ENCODE measurements at places on chromosomes 12 and 14. TPM values are rescaled to one million over a fixed set of nuclear protein-coding genes. Genes with fewer than 3 reads are reported as not detected.

- H3K4me3 ChIP-seq, result no peak overlapping the region
- no peaks in the 10 kb centered on the region for H3K27me3 ChIP-seq
- DNase-seq, result no peak
- peaks cover 33% of the 10 kb centered on the region for H3K4me1 ChIP-seq
- no peaks in the 10 kb centered on the region for H3K36me3 ChIP-seq
Measured at GRCh38 chr14:52352061-52352491, 38.0 kb downstream of the PTGER2 start.

- H3K27ac ChIP-seq, result no peak overlapping the region
- no peak overlapping the region for H3K4me3 ChIP-seq
- no peaks in the 10 kb centered on the region for H3K27me3 ChIP-seq
- DNase-seq, result no peak
Measured at GRCh38 chr14:94989417-94989816, 167.9 kb downstream of the DICER1 start.

DNA sequence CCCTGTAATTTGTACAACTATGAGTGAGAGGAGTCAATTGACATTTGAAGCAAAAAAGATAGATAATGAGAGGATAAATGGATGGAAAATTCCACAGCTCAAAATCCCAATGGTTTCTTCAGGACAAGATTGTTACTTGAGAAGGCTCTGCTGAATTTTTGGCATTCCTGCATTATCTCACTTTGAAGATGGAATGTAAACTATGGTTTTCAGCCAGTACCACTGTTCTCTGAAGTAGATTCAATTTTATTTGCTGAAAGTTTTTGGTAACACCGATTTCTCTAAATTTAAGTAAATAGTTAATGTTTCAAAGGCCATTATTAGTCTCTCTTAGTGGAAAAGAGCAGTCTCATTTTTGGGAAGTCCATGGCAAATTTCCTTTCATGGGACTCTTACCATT lies 121.9 kb upstream of the SLC38A2 start:
- no peaks in the 10 kb centered on the region for H3K27me3 ChIP-seq
- peak; percentile 92 for DNase-seq
- no peak overlapping the region for H3K4me3 ChIP-seq
- H3K36me3 ChIP-seq, result no peaks in the 10 kb centered on the region
- peaks cover 36% of the 10 kb centered on the region for H3K4me1 ChIP-seq
- H3K27ac ChIP-seq, result peak overlapping the region; percentile 72

GRCh38 chr14:100677554-100678468 lies 48.9 kb upstream of the DLK1 start:
- no peaks in the 10 kb centered on the region for H3K36me3 ChIP-seq
- H3K27me3 ChIP-seq, result peaks cover 6% of the 10 kb centered on the region
- no peak overlapping the region for H3K4me3 ChIP-seq
- no peak overlapping the region for H3K27ac ChIP-seq
- DNase-seq, result peak; percentile 86

DNA sequence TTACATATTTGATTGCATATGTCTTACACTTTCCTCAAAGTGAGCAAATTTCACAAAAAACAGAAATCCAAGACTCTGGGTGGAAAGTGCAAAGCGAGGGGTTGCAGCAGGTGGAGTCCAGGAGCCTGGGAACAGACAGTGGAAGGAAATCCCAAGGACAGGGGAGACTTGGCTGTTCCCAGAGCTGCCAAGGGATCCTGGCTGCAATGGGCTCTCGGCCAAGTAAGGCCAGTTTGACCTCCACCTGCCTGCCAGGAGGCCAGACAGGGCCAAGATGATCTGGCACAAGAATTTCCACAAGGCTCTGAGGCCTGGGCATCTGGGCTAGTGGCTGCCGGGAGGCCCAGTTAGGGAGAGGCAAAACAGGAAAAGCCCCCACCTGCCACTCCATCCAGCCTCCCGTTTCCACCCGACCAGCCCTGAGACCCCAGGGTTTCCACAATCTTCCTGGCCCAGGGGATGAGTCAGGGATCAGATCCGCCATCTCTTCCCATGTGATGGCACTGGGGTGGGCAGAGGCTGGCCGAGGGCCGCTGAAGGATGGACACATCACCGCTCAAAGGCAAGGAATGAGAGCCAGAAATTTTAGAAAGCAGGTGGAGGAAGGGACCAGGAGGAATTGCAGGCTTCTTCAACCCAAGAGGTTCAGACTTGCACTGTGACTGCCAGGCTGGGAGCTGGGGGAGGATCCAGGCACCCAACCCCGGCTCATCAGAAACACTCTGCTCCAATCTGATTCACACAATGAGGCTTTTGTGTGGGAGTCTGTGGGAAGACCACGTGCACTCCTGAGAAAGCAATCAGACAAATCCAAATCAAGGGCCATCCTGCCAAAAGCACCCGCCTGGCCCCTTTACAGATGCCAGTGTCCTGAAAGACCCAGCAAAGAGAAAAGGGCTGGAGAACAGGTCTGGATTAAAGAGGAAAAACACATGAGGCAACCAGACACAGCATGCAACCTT lies 16.3 kb downstream of the SCARB1 start:
- H3K27me3 ChIP-seq, result no peaks in the 10 kb centered on the region
- DNase-seq, result no peak
- no peaks in the 10 kb centered on the region for H3K36me3 ChIP-seq
- peaks cover 8% of the 10 kb centered on the region for H3K4me1 ChIP-seq
- H3K27ac ChIP-seq, result no peak overlapping the region

DNA sequence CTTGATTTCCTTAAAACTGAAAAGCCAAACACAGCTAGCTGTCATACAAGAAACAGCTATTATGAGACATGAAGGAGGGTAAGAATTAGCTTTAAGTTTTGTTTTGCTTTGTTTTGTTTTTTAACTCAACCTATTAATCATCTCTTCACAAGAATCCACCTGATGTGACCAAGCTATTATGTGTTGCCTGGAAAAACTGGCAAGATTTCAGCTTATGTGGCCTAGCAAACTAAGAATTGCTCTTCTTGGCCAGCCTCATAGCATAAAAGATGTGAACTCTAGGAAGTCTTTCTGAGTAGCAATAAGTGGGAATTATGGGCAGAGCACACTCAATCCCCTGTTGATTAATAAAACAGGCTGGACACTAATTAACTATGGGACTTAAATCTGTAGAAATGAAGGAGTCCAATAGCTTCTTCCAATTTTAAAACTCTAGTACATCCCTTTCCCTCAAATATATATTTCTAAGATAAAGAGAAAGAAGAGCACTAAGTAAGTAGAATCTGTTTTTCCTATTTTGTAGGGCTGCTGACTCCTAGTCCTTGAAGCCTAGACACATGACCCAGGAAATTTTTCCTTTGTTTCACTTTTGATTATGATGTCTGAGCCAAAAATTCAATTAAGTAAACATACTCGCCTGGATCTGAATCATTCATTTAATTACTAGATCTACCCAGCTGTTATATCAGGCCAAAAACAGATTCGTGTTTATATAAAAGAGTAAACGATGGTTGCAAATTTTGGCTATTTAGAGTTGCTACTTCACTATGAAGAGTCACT lies 75.7 kb downstream of the GTF2A1 start:
- H3K27me3 ChIP-seq, result no peaks in the 10 kb centered on the region
- no peaks in the 10 kb centered on the region for H3K36me3 ChIP-seq
- H3K4me1 ChIP-seq, result no peaks in the 10 kb centered on the region

DNA sequence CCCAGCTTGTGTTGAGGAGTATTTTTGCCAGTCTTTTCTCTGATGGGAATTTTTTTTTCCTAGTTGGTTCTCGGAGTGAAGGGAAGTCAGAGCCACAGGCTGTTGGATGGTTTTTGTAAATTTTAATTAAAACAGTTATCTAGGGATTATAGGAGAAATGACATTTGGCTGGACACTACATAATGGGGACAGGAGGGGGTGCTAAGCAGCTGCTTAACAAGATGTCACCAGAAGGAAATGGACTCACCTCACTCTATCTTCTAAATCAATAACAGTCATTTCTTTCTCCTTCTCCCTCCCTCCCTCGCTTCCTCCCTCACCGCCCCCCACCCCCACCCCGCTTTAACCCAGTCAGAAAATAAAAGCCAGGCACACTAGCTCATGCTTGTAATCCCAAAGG lies 93.4 kb upstream of the TMEM233 start:
- H3K36me3 ChIP-seq, result no peaks in the 10 kb centered on the region
- no peak overlapping the region for H3K4me3 ChIP-seq
- no peak for DNase-seq
- no peaks in the 10 kb centered on the region for H3K4me1 ChIP-seq
- H3K27me3 ChIP-seq, result no peaks in the 10 kb centered on the region

DNA sequence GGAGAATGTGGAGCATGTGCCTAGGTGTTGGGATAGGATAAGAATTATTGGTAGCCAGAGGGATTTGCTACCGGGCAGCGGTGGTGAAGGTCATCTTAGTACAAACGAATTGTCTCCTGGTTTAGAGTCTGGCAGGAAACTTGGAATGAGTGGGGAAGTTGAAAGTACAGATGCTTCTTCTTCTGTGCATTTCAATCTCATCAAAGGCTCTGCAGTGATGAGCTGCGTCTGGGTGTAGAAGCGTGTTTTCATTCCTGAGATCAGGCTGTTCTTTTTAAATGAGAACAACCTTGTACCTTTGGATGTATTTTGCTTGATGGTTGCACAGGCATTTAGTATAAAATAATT lies 2.1 kb downstream of the WNK1 start:
- peak; percentile 28 for DNase-seq
- peaks cover 5% of the 10 kb centered on the region for H3K4me1 ChIP-seq
- H3K27me3 ChIP-seq, result no peaks in the 10 kb centered on the region
- H3K36me3 ChIP-seq, result no peaks in the 10 kb centered on the region
- H3K4me3 ChIP-seq, result peak overlapping the region; percentile 73

DNA sequence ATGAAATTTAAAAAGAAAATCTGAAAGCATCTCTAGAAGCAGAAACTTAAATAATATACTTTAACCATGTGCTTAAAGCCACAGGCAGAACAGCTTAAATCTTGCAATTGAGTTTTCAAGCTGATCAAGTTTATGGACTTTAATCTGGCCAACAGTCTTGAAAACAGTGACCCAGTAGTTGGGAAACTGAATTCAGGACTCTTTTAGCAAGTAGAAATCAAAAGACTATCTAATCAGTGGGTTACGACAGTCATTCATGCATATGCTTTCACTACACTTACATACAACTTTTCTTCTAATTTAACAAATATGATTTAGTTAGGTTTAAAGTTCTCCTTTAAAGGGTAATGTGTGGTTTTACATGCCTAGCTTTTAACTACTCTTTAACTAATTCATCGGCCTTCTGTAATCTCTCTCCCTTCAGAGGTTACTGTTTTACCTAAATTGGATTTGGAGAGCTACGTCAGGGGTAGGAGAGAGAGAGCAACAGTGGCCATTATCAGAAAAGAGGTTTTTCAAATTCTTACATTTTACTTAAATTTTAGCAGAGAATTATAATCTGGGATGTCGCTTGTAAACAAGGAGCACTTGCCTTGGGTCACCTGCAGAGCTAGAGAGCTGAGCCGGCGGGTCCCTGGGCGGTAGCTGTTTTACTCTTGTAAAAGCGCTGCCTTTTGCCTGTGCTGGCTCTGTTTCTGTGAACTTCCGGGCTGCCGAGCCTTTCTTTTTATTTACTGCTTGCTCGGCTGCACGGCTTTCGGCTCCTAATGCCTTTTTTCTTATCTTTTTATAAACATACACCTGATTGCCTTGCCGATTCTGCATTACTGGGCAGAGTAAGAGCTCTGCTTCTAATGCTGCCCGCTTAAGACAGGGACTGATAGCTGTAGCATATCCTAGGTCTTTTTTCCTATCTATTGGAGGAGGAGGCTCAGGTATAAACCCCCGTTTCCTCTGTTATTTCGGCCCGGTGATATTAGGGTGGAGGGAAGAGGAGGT lies 17.4 kb upstream of the LYZ start:
- no peak for DNase-seq
- peak overlapping the region; percentile 52 for H3K4me3 ChIP-seq
- peaks cover 27% of the 10 kb centered on the region for H3K27me3 ChIP-seq
- H3K27ac ChIP-seq, result no peak overlapping the region
- H3K36me3 ChIP-seq, result no peaks in the 10 kb centered on the region

DNA sequence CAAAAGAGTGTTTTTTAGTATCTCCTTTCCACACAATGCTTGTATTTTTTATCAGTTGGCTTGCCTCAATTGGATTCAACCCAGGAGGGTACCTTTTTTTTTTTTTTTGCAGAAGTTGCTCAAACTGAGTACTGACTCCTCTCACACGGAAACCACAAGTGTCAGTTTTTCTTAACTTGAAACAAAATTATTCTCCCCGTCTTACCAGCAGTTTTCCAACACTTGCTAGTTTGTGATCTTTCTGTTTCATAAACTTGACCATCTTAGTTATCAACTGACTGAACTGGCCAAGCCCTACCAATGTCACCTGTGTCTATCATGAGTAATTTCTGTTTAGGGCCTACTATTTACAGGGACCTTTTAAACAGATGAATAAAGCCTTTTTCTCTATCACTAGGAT lies 34.1 kb upstream of the ITPR2 start:
- no peak overlapping the region for H3K4me3 ChIP-seq
- no peak overlapping the region for H3K27ac ChIP-seq
- H3K4me1 ChIP-seq, result no peaks in the 10 kb centered on the region

DNA sequence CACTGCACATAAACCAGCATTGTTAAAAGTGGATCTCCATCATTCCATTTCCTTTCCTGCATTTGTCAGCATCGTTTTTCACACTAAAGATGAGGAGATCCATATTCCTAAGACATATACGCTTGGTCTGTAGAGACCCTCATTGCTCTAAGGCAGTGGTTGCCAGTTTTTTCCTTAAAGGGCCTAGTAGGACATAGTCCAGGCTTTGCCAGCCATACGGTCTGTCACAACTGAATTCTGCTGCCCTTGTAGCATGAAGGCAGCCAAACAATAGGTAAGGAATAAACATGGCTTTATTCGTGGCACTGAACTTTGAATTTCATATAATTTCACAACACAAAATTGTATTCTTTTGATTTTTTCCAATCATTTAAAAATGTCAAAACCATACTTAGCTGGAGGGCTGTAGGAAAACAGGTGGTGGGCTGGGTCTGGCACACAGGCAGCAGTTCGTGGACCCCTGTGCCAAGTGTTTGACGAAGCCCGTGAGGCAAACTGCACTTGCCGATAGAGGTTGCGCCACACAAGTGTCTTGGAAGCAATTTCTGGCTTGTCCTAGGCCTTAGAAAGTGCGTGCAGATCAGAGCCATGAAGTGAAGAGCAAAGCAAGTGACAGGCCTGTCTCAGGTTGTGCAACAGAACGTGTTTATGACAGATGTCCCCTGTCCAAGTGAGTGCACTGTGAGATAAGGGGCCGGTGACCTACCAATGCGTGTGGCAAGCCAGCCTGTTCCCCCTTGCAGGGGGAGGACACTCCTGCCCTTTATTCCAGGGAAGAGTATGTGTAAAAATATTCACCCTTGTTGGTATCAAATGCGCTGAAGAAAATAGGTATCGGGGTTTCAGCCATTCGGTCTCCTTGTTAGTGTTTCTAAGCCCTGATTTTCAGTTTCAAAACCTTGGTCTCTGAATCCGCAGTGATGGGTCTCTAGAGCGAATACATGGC lies 916 bp upstream of the CHPT1 start:
- no peaks in the 10 kb centered on the region for H3K4me1 ChIP-seq
- no peaks in the 10 kb centered on the region for H3K36me3 ChIP-seq

SHMT2 gene
- 358 TPM for total RNA-seq

ANG gene
- 5.1 TPM for total RNA-seq

METTL17 gene
- 31.6 TPM for total RNA-seq

Data from fibroblast of lung (primary cell).